ENCODE measurements at places on chromosomes 3 and 15. TPM values are rescaled to one million over a fixed set of nuclear protein-coding genes. Genes with fewer than 3 reads are reported as not detected.

GRCh38 chr3:69499899-69500421 lies 114.1 kb upstream of the FRMD4B start:
- DNase-seq, result no peak

- DNase-seq, result peak; percentile 22
Measured at GRCh38 chr3:168312984-168313383, 217.3 kb upstream of the GOLIM4 start.

DNA sequence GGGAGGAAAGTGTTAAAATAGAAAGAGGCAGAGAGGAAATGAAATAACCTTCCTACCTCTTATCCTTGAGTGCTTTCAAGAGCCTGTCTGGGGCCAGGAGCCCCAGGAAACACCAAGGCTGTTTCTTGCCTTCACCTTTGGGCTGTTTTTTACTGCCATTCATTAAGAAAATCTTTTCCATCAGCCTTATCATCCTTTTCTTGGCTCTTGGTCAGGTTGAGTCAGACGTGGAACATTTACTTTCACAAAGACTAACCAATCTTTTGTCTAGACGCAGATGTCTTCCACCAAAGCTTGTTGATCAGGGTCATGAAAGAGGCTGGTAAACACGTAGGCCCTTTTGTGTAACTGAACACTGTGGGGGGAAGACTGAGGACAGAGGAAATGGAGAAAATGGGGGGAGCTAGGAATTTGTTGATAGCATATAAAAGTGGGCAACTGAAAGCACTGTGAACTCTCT lies 151.0 kb upstream of the THBS1 start:
- DNase-seq, result peak; percentile 57

GRCh38 chr3:59480486-59480995 lies 430.7 kb upstream of the CFAP20DC start:
- peak; percentile 61 for DNase-seq

GRCh38 chr15:74823324-74823723 lies 3.1 kb upstream of the CPLX3 start:
- no peak for DNase-seq

FEZF2 gene
- 1.9 TPM for total RNA-seq

SPESP1 gene
- 0.72 TPM for total RNA-seq

SNAP23 gene
- 77.5 TPM for total RNA-seq

DVL3 gene
- total RNA-seq, result 28.9 TPM

PLA2G4E gene
- 0.72 TPM for total RNA-seq

GOLGA6L4 gene
- 55.1 TPM for total RNA-seq

GP5 gene
- total RNA-seq, result 0.72 TPM
